ENCODE measurements at places on chromosomes 1 and 21. TPM values are rescaled to one million over a fixed set of nuclear protein-coding genes. Genes with fewer than 3 reads are reported as not detected.

DNA sequence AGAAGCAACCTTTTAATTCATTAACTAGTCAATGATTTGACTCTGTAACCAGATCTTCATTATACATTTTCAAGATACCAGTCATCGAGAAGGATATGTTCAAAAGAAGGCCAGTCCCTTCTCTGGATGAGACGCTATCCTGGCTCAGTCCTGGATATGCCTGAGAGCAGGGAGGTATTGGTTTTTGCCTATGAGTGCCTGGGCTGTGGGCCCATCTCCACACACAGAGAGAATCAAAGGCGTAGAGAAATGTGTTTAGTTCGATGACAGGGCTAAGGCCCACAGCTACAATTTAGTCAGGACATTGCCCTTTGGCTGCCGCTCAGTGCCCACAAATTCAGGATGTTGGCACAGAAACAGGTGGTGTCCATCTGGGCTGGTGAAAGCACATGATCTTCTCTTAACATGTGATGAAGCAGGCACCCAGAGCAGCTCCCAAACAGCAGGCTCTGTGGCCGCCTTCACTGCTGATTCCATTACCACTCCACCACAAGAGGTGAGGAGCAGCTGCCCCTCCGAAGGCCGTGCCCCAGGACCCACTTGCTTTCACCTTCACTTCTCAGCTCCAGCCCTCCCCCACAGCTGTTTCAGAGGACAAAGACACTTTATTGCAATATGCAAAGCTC is 24.7 kb downstream of the ACKR1 start:
- no peak for DNase-seq

DNA sequence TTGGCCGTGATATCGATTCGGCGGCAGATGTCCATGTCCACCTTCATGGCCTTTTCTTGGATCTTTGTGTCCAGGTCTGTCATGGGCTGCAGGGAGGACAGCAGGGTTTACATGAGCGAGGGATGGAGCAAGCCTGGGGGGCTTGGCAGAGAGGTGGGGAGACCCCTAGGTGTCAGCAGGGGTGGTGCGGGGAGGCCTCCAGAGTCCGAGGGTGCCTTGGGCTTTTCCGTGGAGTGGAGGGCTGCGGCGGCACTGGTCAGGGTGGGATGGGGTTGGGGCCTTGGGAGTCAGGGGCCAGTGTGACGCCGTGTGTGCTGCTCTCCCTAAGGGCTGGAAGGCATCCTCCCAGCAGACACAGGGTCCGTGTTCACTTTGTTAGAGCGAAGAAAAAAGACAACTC is 16.1 kb upstream of the ALDH4A1 start:
- no peak for DNase-seq

The FCER1G gene
- total RNA-seq, result 346 TPM

GRCh38 chr1:212674872-212675271 is 24.8 kb downstream of the BATF3 start:
- DNase-seq, result no peak

DNA sequence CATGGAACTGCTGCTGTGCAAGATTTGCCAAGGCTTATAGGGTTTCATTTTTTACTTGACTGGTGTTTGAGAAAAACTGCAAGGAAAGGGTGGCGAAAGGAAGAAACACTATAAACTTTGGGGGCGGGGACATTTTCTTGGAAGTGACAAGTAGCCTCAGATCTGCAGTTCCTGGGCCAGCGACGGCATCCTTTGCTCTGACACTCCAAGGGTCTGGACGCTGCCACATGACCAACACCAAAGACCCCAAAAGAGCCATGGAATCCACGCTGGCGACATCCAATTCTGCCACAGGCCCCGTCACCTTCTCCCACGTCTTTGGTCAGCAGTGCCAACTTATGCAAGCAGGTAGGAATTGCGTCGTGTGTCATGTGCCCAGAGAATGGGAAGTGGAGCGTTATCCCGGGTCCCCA is 193.4 kb downstream of the PRDM2 start:
- DNase-seq, result no peak

The AKNAD1 gene
- 0.84 TPM for total RNA-seq

GRCh38 chr1:193629875-193630274 is 443.5 kb upstream of the B3GALT2 start:
- no peak for DNase-seq

The RCOR3 gene
- total RNA-seq, result 20.5 TPM

The GPR3 gene
- 0.19 TPM for total RNA-seq

GRCh38 chr1:3541936-3542335 is 69.4 kb downstream of the MEGF6 start:
- DNase-seq, result no peak

GRCh38 chr1:203028784-203029553 is 2.7 kb downstream of the PPFIA4 start:
- DNase-seq, result no peak
